ENCODE measurements at places on chromosomes 4 and X.

DNA sequence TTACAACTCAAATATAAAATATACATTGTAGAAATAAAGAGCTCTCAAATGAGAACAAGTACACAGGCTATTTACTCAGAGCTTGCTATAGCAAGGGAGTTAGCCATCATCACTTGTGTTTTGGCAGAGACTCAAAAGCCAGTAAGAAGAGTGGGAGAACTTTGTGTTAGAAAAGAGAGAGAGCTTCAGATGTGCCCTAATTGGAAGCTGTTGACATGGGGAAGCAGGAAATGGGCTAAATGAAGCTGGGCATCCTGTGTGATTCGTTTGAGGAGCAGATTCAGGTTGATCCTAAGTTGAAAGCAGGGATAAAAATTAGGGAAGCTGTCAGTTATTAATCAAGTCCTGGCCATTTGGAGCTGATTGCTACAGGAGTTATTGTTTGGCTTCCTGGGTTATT is 207.4 kb upstream of the MAOA start:
- no peaks in the 10 kb centered on the region for H3K27me3 ChIP-seq
- DNase-seq, result no peak
- H3K36me3 ChIP-seq, result no peaks in the 10 kb centered on the region
- no peak overlapping the region for H3K4me3 ChIP-seq
- H3K27ac ChIP-seq, result no peak overlapping the region
- H3K4me1 ChIP-seq, result no peaks in the 10 kb centered on the region

DNA sequence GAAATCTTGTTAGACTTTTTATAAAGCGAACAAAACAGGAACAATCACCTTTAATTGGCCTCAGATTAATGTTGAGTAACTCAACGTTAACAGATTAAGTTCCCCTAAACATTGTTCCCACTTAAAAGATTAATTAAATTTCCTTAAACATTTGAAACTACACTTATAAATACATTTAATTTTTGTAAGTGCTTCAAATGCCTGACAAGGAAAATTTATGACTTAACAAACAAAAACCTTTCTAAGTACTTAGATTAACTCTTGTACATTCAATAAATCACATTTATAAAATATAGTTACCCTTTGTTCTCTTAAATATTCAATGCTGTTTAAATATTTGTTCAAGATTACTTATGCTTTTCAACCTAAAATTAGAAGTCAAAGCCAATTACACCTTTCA is 39.4 kb upstream of the OCIAD2 start:
- no peaks in the 10 kb centered on the region for H3K27me3 ChIP-seq
- no peak for DNase-seq
- H3K27ac ChIP-seq, result no peak overlapping the region
- no peak overlapping the region for H3K4me3 ChIP-seq
- no peaks in the 10 kb centered on the region for H3K36me3 ChIP-seq

DNA sequence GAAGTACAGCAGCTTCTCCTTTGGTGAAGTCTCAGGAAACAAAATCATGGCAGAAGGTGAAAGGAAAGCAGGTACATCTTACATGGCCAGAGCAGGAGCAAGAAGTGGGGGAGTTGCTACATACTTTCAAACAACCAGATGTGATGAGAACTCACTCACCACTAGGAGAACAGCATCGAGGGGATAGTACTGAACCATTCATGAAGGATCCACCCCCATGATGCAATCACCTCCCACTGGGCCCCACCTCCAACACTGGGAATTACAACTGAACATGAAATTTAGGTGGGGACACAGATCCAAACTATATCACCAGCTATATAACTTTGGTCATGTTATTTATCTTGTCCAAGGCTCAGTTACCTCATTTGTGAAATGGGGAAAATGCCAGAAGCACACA is 159.4 kb downstream of the OPHN1 start:
- no peak overlapping the region for H3K4me3 ChIP-seq
- H3K27ac ChIP-seq, result no peak overlapping the region
- no peaks in the 10 kb centered on the region for H3K36me3 ChIP-seq
- no peak for DNase-seq
- no peaks in the 10 kb centered on the region for H3K4me1 ChIP-seq

- no peaks in the 10 kb centered on the region for H3K27me3 ChIP-seq
- no peaks in the 10 kb centered on the region for H3K4me1 ChIP-seq
- H3K36me3 ChIP-seq, result no peaks in the 10 kb centered on the region
- no peak for DNase-seq
- H3K27ac ChIP-seq, result no peak overlapping the region
These were observed 704.4 kb upstream of the AMOT start for GRCh38 chrX:113545040-113545439.

- DNase-seq, result no peak
- no peak overlapping the region for H3K4me3 ChIP-seq
- H3K27ac ChIP-seq, result no peak overlapping the region
- peaks cover 15% of the 10 kb centered on the region for H3K4me1 ChIP-seq
These were observed 43.8 kb downstream of the WWC2 start for GRCh38 chr4:183142571-183143550.

GRCh38 chr4:171130256-171130801 is 682.9 kb upstream of the GALNTL6 start:
- H3K4me3 ChIP-seq, result no peak overlapping the region
- H3K27me3 ChIP-seq, result no peaks in the 10 kb centered on the region
- H3K27ac ChIP-seq, result no peak overlapping the region
- no peaks in the 10 kb centered on the region for H3K4me1 ChIP-seq
- H3K36me3 ChIP-seq, result no peaks in the 10 kb centered on the region
- no peak for DNase-seq

GRCh38 chr4:25346913-25347312 is 30.1 kb upstream of the ANAPC4 start:
- no peak overlapping the region for H3K27ac ChIP-seq
- peaks cover 3% of the 10 kb centered on the region for H3K36me3 ChIP-seq
- H3K4me1 ChIP-seq, result no peaks in the 10 kb centered on the region
- DNase-seq, result no peak
- no peak overlapping the region for H3K4me3 ChIP-seq

GRCh38 chr4:158590306-158590705 is 68.6 kb downstream of the RXFP1 start:
- no peaks in the 10 kb centered on the region for H3K4me1 ChIP-seq
- H3K36me3 ChIP-seq, result no peaks in the 10 kb centered on the region
- no peak overlapping the region for H3K4me3 ChIP-seq
- no peaks in the 10 kb centered on the region for H3K27me3 ChIP-seq
- no peak for DNase-seq
- H3K27ac ChIP-seq, result no peak overlapping the region

DNA sequence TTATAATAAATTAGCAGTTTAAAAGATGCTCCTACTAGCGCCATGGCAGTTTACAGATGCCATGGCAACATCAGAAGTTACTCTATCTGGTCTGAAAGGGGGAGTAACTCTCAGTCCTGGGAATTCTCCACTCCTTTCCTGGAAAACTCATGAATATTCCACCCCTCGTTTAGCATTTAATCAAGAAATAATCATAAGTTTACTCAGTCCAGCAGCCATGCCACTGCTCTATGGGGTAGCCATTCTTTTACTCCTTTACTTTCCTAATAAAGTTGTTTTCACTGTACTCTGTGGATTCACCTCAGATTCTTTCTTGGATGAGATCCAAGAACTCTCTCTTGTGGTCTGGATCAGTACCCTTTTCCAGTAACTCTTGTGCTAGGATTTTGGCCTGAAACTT is 52.3 kb downstream of the GUCY1B1 start:
- no peaks in the 10 kb centered on the region for H3K27me3 ChIP-seq
- no peak overlapping the region for H3K27ac ChIP-seq
- no peak for DNase-seq
- no peaks in the 10 kb centered on the region for H3K4me1 ChIP-seq

DNA sequence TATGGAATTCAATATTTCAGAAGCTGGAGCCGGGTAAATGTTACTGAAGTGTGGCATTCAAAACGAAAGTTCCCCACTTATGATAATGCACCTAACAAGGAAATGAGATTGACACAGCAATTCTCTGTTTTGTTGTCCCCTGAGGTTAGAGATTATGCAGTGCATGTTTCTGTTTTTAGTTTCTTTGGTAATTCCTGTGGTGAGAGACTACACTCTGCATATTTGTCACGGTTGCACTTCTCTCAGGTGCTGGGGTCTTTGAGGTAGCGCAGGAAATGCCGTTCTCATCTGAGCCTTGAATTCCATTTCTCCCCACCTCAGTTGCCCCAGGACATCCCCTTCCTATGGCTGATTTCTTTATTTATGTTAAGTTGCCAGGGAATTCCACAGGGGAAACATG is 15.3 kb upstream of the BEND4 start:
- no peaks in the 10 kb centered on the region for H3K4me1 ChIP-seq
- no peak overlapping the region for H3K4me3 ChIP-seq
- no peak for DNase-seq
- no peak overlapping the region for H3K27ac ChIP-seq
- no peaks in the 10 kb centered on the region for H3K27me3 ChIP-seq
- H3K36me3 ChIP-seq, result no peaks in the 10 kb centered on the region

GRCh38 chrX:68433155-68433980 is at the start of gene OPHN1:
Gene OPHN1 (minus strand): TSS chrX:68433495. CDS start chrX:68433020, 475 bp downstream.
- H3K27me3 ChIP-seq, result no peaks in the 10 kb centered on the region
- peak within 1 kb of the TSS; percentile 31 for H3K27ac ChIP-seq
- peak; percentile 41 for DNase-seq
- H3K36me3 ChIP-seq, result no peaks in the 10 kb centered on the region

GRCh38 chr4:152374153-152374552 is 161.7 kb downstream of the FBXW7 start:
- no peaks in the 10 kb centered on the region for H3K36me3 ChIP-seq
- H3K27me3 ChIP-seq, result no peaks in the 10 kb centered on the region
- peaks cover 4% of the 10 kb centered on the region for H3K4me1 ChIP-seq
- H3K27ac ChIP-seq, result no peak overlapping the region

DNA sequence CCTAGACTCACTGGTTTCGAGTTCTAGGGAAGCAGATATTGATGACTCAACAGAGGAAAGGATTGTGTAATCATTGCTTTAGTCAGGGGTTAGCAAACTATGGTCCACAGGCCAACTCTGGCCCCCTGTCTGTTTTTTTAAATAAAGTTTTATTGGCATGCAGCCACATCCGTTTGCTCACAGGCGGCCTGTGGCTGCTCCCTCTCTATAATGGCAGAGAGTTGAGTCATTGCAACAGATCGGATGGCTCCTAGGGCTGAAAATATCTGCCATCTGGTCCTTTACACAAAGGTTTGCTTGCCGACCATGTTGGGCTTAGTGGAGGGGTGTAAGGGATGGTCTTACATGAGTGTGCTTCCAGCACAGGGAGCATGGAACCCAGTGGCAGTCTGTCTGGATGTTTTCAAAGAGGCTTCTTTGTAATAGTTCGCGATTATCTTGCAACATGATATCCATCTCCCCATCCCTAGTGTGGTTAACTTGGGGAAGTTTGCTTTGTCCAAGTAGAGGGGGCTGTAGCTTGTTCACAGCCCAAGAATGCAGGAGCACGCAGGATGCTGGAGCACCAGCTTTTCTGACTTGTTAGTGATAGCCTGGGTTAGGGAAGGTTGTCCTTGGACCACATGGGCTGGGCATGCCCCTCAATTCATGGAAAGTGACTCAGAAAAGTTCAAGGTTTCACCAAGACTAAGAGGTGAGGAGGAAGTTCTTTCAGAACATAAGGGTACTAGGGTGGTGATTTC is 59.3 kb upstream of the CLDN34 start:
- no peak for DNase-seq
- H3K27ac ChIP-seq, result no peak overlapping the region
- no peak overlapping the region for H3K4me3 ChIP-seq
- no peaks in the 10 kb centered on the region for H3K4me1 ChIP-seq

DNA sequence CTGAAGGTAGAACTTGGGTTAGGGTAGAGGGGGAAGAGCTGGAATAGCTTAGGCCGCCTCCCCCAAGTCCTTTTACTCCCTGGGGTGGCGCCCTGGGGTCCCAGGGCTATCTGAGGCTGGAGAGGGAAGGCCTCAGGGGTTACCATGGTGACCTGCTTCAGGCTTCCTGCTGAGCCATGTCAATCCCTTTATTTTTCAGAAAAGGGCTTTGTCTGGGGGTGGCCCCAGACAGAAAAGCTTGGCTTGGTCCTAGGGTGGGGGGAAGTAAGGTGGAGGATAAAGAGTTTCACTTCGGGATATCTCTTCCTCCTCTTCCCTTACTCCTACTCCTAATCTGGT is 6.3 kb downstream of the EFNB1 start:
- no peak overlapping the region for H3K4me3 ChIP-seq
- no peaks in the 10 kb centered on the region for H3K36me3 ChIP-seq

- H3K27ac ChIP-seq, result no peak overlapping the region
- H3K36me3 ChIP-seq, result no peaks in the 10 kb centered on the region
- no peak overlapping the region for H3K4me3 ChIP-seq
- no peaks in the 10 kb centered on the region for H3K4me1 ChIP-seq
These were observed 114.7 kb upstream of the EDNRA start for GRCh38 chr4:147366164-147366563.

- no peak overlapping the region for H3K4me3 ChIP-seq
- no peak overlapping the region for H3K27ac ChIP-seq
- no peaks in the 10 kb centered on the region for H3K36me3 ChIP-seq
These were observed 459.7 kb downstream of the IL15 start for GRCh38 chr4:142095886-142096605.

GRCh38 chrX:48616576-48616975 is 19.3 kb downstream of the WDR13 start:
- no peak overlapping the region for H3K4me3 ChIP-seq
- no peaks in the 10 kb centered on the region for H3K4me1 ChIP-seq
- DNase-seq, result no peak
- no peaks in the 10 kb centered on the region for H3K36me3 ChIP-seq

- peak; percentile 52 for DNase-seq
- H3K36me3 ChIP-seq, result no peaks in the 10 kb centered on the region
- H3K27ac ChIP-seq, result no peak overlapping the region
- no peaks in the 10 kb centered on the region for H3K27me3 ChIP-seq
These were observed 151.8 kb downstream of the SLC7A11 start for GRCh38 chr4:138090150-138090917.

GRCh38 chrX:56729152-56729850 is at the start of gene NBDY:
Gene NBDY (plus strand): TSS chrX:56729243. CDS start chrX:56729354, 111 bp downstream.
- peak within 1 kb of the TSS; percentile 78 for H3K4me3 ChIP-seq
- DNase-seq, result peak; percentile 33
- no peaks in the 10 kb centered on the region for H3K27me3 ChIP-seq
- peak within 1 kb of the TSS; percentile 10 for H3K27ac ChIP-seq

GRCh38 chr4:29861307-29861706 is 858.9 kb upstream of the PCDH7 start:
- H3K4me3 ChIP-seq, result no peak overlapping the region
- H3K27me3 ChIP-seq, result no peaks in the 10 kb centered on the region
- no peak overlapping the region for H3K27ac ChIP-seq
- no peak for DNase-seq

DNA sequence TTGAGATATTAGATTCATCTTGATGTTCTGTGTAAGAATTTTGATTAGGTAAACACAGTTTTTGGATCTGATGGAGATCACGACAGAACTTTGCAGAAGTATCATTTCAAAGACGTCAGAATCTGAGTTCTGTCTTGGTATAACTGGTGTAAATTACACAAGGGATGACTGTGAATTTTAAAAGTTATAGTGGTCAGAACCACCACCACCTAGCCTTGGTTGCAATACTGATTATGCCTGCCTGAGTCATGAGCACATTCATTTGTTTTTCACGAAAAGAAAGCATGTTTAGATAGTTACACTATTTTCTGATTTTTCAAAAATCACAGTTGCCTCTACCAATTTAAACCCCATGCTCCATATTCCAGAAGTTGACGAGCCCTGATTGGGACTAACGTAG is 54.8 kb downstream of the ZFX start:
- H3K4me3 ChIP-seq, result no peak overlapping the region
- no peak for DNase-seq
- H3K4me1 ChIP-seq, result peaks cover 28% of the 10 kb centered on the region
- H3K27me3 ChIP-seq, result no peaks in the 10 kb centered on the region
- peaks cover 4% of the 10 kb centered on the region for H3K36me3 ChIP-seq

GRCh38 chrX:110418316-110419235 is 59.9 kb downstream of the RTL9 start:
- peaks cover 1% of the 10 kb centered on the region for H3K4me1 ChIP-seq
- H3K4me3 ChIP-seq, result no peak overlapping the region
- DNase-seq, result no peak
- no peak overlapping the region for H3K27ac ChIP-seq
- no peaks in the 10 kb centered on the region for H3K27me3 ChIP-seq
- H3K36me3 ChIP-seq, result no peaks in the 10 kb centered on the region

- H3K36me3 ChIP-seq, result no peaks in the 10 kb centered on the region
- no peak for DNase-seq
- no peaks in the 10 kb centered on the region for H3K4me1 ChIP-seq
These were observed 142.9 kb upstream of the SLC4A4 start for GRCh38 chr4:71195924-71196323.

All from liver (tissue), 10 donors.